ENCODE measurements at places on chromosomes 11 and 22. TPM values are rescaled to one million over a fixed set of nuclear protein-coding genes. Genes with fewer than 3 reads are reported as not detected.
A peak's percentile ranks its signal among the peaks of the same experiment; 100 is the strongest.

The SCGB1D4 gene
- not detected for polyA plus RNA-seq

The ABTB2 gene
- 4.7 TPM for polyA plus RNA-seq

The PAX6 gene
- not detected for polyA plus RNA-seq

The AQP11 gene
- polyA plus RNA-seq, result 3.4 TPM

The RGL4 gene
- 4.2 TPM for polyA plus RNA-seq

- no peak for DNase-seq
These were observed 31.4 kb downstream of the IGLL5 start for GRCh38 chr22:22919041-22919440.

GRCh38 chr22:35638410-35638809, 9.8 kb upstream of the APOL6 start:
- DNase-seq, result peak; percentile 89

- no peak for DNase-seq
These were observed 68.9 kb downstream of the C22orf31 start for GRCh38 chr22:28992565-28993356.

- peak; percentile 81 for DNase-seq
These were observed 19.9 kb downstream of the PACSIN2 start for GRCh38 chr22:42994917-42995562.

DNA sequence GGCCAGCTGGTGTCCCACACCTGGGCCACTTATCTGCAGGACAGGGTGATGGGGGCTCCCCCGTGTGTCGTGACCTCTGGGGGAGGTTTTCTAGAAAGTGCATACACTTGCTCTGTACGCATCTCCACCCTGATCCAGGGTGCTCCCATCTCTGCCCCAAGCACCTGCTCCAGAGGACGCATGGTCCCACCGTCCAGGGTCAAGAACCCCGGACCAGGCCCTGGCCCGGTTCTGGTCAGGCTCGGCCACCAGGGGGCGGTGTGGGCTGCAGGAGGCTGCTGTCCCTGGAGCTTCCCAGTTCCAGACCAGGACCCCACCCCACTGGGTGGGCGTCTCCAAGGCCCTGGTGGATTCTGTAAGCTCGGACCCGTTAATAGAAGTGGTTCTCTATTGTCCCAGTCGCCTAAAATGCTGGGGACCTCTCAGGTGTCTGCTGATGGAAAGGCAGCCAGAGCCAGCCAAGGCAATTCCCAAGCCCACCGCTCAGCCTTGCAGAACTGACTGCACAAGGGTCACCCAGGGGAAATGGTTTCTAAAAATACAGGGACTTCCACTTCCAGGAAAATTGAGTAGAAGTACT, 34.7 kb upstream of the SEPTIN5 start:
- DNase-seq, result peak; percentile 95

DNA sequence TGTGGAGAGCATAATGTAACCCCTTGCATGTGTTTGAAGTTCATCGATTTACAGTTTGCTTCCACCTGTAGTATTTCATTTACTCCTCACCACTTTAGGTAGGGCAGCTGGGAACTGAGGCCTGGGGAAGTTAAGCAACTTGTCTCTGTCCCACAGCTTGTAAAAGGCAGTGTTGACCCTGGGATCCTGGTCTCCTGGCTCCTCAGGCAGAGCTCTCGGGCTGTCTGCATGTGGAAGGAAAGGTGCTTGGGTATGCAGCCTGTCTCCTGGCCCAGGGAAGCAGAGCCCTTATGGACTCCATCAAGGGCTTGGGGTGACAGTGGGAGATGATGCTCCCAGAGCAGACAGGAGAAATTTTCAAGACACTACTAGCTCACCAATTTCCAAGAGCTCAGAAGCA, 49.9 kb downstream of the TRIM29 start:
- DNase-seq, result no peak

DNA sequence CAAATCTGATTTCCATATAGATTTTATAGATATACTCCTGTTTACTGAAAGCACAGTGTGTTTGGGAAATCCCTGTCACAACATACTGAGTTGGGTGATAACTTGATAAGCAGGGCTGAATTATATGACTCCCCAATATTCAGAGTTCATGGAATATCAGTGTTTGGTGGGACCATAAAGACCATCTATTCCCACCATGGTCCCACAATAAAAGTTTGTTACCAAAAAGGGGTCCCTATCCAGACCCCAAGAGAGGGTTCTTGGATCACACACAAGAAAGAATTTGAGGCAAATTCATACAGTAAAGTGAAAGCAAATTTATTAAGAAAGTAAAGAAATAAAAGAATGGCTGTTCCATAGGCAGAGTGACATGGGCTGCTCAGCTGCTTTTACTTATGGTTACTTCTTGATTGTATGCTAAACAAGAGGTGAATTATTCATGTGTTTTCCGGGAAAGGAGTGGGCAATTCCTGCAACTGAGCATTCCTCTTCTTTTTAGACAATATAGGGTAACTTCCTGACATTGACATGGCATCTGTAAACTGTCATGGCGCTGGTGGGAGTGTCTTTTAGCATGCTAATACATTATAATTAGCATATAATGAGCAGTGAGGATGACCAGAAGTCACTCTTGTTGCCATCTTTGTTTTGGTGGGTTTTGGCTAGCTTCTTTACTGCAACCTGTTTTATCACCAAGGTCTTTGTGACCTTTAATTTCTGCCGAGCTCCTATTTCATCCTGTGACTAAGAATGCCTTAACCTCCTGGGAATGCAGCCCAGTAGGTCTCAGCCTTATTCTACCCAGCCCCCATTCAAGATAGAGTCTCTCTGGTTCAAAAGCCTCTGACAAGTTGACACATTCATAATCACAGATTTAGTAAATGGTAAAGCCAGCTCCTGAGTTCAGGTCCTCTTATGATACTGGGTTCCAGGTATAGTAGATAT, 240.6 kb upstream of the PDGFD start:
- no peak for DNase-seq

- peak; percentile 37 for DNase-seq
These were observed 18.7 kb upstream of the JHY start for GRCh38 chr11:122863704-122864326.

- DNase-seq, result no peak
These were observed 33.8 kb upstream of the SCUBE1 start for GRCh38 chr22:43376765-43377547.
